ENCODE measurements at places on chromosomes 4 and X. TPM values are rescaled to one million over a fixed set of nuclear protein-coding genes. Genes with fewer than 3 reads are reported as not detected.

DNA sequence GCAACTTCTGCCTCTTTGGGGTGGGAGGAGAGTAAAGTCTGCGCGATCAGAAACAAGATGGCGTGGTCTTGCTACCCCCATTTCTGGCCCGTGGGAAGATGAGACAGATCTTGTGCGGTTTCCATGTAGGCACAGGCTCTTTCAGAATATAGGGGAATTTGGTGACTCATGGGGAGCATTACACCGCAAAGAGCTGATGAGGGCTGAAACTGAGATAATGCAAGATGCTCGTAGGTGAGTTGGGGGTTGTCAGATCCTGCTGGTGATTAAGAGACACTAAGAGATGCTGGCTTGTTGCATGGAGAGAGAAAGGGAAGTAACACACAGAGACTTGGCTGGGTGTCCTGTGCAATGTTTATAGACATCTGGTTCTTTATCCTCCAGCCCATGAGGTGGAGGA is 1.5 kb downstream of the EVC start:
- DNase-seq: no peak

DNA sequence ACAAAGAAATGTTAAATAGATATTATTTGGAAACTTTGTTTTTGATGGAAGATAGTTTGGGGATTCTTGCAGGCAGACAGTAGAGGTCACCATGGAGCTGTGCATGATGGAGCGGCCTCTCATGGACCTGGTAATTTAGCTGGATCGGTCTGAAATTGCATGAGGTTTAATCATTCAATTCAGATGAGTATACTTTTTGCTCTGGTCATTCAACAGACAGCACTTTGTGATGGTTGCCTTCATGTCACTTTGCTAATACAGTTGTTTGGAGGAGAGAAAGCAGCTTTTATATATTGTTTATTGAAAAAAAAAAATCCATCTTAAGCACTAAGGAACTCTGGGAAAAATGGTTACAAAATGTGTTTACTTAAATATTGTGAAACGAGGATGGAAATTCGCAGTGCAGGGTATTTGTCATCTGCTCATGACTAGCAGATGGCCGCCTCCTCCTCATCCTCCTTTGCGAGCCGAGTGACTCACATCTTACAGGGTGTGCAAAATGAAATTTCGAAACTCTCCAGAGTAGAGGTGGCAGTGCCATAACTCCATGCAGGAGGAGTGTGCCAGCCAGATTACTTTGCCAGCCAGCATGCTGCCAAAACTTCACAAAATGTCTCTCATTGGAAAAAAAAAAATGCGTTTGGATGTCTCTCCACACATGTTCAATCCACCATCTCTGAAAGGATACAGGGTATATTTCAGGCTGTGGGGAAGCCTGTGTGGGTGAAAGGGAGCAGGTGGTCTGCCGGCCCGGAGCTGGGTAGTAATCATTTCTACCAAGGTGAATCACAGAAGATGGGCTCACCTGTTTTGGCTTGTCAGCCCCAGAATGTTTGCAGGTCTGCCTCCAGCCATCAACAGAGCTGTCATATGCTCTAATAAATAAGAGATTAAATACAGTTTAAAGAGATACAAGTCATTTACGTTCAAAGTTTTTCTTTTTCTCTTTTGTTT is 314.9 kb upstream of the DIPK2B start:
- DNase-seq: peak; percentile 37

DNA sequence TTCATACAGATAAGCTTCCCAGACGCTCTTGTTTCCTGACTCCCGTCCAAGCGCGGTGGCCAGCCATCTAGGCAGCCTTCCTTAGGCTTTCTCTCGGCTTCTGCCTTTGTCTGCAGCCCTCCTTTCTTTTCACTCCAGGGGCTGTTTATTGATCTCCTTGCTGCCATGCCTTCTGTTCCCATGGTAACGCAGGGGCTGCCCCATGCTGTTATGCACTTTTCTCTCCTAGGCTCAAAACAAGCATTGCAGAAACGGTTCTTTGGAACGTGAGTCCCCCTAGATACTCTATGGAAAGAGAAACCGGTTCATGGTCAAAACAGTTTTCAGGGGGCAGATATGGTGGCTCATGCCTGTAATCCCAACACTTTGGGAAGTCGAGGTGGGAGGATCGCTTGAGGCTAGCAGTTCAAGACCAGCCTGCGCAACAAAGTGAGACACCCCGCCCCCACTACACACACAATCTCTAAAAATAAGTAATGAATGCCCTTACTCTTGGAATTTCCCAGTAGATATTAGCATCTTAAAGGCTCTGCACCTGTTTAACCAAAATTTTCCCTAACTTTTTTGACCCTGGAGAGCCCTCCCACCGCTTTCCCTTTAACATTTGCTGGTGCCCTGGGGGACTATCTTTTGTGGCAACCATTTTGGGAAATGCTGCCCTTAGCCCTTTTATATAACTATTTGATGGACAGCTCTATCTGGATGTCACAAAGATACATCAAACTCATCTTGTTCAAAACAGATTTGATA is 53.9 kb upstream of the ZNF157 start:
- no peak for DNase-seq

DNA sequence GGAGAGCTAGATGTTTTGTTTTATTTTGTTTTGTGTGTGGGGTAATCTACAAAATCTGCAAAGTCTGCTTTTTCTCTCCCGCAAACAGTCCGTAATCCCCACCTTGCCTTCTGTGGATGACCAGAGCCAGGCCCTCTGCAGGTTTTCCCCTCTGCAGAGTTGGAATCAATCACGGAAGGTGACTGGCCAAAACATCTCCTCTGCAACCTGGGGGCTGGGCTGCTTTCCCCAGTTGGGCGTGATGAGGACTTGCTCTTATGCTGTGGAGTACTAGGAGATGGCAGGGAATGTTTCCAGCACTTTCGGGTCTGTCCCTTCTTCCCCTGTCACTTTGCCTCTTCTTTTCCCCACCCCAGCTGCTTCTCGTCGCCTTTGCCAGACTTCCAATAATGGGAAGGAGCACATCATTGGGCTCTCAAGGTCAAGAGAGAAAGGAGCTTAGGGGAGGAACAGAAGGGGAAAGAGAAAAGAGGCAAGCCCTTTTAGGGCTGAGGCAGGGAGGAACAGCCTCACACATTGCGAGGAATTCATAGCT is 1.1 kb downstream of the TMEM35A start:
- DNase-seq: no peak

- no peak for DNase-seq
These were observed 64.3 kb downstream of the LRBA start for GRCh38 chr4:150950657-150951288.

DNA sequence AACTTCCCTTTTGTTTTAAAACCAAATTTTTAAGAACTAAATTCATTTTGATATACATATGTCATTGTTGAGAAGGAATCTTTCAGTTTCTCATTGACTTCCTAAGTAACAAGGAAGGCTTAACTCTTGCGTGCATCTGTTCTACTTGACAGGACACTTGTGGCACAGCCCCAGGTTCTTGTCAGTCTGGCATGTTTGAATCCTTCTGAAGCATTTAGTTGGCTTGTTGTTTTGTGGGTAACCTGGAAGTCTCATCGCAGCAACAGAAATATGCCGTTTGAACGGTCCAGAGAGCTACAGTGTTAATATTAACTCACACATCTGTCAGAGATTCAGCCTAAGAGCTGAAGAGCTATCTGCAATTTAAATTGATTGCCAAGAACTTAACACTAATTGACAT is 76.0 kb downstream of the GLRA3 start:
- DNase-seq: no peak

GRCh38 chr4:81225252-81225651 is 10.2 kb upstream of the PRKG2 start:
- no peak for DNase-seq

DNA sequence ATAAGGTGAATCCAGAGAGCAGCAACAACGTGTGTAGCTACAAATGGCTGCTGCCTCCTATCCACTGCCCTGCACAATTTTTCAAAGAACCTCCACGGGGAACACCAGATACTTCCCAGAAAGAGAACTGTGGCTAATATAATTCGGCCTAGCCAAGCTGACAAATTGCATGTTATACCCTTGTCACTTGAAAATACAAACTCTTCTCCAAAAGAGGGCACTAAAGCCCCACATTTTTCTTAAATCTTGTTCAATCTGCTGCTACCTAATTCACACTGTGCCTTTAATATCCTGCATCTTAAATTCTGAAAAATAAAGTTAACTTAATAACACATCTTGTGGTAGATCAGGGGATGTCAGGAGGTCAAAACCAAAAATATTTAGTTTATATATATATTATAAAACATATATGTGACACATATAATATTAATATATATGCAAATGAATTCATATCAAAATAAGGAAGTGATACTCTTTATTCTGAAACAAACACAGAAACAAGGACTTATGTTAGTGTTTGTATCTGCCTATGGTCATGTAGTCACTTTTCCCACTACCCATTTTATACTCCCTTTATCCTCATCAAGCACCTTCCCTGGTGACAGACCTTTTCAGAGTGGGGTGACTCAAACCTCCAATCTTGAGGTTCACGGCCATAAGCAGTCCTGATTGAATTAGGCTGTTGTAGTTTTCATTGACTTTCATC is 24.1 kb downstream of the CT45A1 start:
- no peak for DNase-seq

DNA sequence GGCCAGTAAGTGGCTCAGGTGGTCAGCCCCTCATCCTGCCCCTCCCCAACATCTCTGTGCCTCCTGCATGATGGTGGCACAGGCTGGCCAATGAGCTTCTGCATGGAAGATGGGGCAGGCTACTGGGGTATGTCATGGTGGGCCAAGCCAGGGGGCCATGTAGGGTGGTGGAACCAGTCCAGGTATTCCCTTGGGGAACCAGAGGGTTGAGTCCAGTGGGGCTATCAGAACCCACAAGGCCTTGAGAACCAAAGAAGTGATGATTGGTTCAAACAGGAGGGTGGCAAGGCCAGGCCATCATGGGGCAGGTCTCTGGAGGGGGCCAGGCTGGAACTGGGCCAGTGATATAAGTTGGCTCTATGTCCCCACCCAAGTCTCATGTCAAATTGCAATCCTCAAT is 18.8 kb upstream of the PPP2R2C start:
- no peak for DNase-seq

- no peak for DNase-seq
These were observed 108.3 kb upstream of the TAPT1 start for GRCh38 chr4:16334601-16335000.

DNA sequence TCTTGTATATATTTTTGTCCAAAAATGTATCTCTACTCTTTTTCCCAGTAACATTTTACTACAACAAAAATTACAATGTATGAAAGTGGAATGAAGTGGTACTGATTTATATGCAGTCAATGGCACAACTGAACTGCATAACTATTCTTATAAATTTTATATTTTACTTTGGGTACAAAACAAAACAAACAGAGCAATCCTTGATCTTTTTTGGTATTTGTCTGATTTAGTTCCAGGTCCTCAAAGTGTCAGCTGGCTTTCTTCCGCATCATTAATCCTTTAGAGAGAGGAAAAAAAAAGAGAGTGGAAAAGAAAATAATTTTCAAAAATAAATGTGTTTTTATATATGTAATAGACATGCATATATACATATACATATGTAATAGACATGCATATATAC is 252.4 kb upstream of the SLIT2 start:
- no peak for DNase-seq

GRCh38 chr4:48332661-48333060 is 8.7 kb upstream of the SLAIN2 start:
- no peak for DNase-seq

- no peak for DNase-seq
These were observed 112.7 kb upstream of the PTPN13 start for GRCh38 chr4:86481440-86481839.

DNA sequence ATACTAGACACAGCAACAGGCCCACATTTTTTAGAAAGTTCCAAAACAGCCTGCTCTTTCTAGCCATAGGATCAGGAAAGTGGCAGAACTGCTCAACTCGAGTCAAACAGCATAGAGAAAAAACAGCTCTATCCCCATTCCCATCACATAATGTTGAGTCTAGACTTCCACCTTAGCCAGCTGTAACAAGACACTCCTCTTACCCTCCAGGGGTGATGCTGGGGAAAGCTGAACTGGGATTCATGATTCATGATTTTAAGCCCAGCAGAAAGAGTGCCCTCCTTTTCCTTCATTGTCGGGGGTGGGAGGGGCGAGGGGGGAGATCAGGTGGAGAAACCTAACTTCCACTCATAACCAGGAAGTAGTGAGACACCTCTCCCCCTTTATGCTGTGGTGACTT is 86.1 kb downstream of the CENPC start:
- no peak for DNase-seq

GRCh38 chrX:13627306-13627705 is 25.6 kb upstream of the TCEANC start:
- no peak for DNase-seq

DNA sequence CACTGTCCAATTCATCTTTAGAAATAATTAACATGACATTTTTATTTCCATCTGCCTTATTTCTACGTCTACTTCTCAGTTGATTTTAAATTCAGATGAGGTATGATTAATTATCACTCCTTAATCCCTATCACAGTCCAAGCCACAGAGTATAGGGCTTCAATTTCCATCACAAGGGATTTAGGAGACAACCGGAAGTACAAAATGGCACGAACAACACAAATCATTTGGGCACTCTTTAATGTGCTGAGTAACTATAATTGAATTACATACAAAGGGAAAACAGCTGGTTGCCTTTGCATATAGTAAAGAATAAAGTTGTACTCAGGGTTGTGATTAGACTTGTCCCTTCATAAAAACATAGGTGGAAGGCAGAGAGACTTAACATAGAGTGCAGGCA is 290.4 kb upstream of the MAGEB16 start:
- no peak for DNase-seq

- no peak for DNase-seq
These were observed 95.6 kb downstream of the MAPK10 start for GRCh38 chr4:86264241-86264640.

DNA sequence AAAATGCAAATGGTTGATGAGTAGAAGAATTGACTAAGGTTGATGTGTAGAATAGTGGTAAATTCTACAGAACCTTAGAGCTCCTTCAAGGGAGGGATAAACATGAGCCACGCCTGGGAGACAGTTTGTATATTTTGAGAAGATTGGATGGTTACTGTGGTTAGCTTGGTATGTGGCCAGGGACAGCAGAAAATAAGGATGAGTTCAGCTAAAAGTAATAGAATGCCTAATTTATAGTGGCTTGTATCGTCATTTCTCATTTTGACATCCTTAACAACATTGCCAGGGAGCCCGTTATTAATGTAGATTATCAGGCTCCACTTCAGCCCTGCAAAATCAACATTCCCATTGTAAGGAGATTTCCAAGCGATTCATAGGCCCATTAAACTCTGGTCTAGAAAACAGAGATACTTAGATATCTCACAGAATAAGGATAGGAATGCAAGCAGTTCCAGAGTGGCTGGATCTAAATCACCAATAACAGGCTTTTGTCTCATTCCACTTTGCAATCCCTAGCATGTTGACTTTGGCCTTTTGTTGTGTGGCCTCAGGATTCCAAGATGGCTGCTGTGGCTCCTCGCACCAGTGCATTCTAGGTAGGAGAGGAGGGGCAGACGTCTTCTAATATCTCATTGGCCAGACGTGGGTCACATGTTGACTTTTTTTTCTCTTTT is 6.4 kb upstream of the PTTG2 start:
- no peak for DNase-seq

Gene TCEAL3
- 3.8 TPM for polyA plus RNA-seq

Gene FAM184B
- not detected for polyA plus RNA-seq

Gene PCYT1B
- polyA plus RNA-seq: not detected

Gene TLR6
- polyA plus RNA-seq: 0.89 TPM
